CD4-positive, alpha-beta T cell treated with Interleukin-1 beta for 1 hour (primary cell): ENCODE measurements at places on chromosomes 7 and 10.

DNA sequence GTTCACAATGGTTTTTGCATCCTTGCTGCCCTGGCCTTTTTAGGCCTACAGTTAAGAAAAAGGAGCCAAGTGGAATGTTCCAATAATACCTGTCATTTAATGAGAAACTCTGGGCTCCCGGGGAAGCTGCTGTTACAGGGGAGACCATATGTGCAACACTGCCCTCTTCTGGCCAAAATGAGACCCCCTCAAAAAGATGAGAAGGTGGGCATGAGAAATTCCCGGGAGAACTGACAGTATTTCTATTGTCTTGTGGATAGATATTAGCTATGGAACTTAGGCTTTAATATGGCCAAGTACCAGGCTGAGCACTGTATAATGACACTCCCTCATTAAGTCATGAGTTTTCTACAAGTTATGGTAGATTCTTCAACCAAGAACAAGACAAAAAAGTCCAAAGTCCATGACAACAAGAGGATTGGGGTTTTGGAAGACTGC is 99.4 kb downstream of the CCDC3 start:
- peak; percentile 21 for DNase-seq

- no peak for DNase-seq
Measured at GRCh38 chr10:83214136-83214535, 925.2 kb upstream of the GHITM start.

- no peak for DNase-seq
Measured at GRCh38 chr7:133761443-133761842, 365.7 kb upstream of the LRGUK start.

DNA sequence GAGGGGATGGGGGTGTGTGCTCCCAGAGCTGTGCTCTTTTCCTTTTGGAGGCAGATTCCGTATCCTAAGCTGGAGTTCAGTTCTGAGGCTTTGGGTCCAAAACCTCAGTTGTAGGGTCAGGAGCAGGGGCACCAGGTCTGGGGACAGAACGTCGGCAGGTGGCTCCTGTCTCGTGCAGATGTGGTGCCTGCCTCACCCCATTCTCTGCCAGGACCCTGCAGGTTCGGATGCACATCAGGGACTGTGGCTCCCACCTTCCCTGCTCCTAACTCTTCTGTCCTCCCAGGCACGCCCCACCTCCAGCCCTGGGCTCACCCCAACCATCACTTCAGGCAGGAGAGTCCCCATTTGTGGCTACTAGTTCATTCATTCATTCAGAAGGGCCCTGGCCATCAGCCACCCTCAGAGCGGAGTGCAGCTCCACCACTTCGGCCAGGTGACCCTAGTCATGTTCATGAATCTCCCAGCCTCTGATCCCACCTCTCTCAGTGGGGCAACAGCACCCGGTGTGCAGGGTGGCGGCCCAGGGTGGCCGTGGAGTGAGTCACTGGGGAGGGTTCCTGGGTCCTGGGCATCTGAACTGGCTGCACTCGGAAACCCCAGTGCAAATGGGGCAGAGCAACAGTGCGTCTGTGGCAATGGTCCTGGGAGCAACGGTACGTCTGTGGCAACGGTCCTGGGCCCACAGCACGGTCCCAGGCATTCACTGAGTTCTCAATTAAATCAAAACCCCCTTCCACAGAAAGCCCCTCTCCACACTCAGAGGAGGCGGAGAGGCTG is 100.8 kb upstream of the FAM20C start:
- DNase-seq = no peak

GRCh38 chr10:61965703-61966395 is 64.3 kb downstream of the ARID5B start:
- DNase-seq = no peak

GRCh38 chr7:120241973-120242372 is 31.0 kb upstream of the KCND2 start:
- DNase-seq = no peak

DNA sequence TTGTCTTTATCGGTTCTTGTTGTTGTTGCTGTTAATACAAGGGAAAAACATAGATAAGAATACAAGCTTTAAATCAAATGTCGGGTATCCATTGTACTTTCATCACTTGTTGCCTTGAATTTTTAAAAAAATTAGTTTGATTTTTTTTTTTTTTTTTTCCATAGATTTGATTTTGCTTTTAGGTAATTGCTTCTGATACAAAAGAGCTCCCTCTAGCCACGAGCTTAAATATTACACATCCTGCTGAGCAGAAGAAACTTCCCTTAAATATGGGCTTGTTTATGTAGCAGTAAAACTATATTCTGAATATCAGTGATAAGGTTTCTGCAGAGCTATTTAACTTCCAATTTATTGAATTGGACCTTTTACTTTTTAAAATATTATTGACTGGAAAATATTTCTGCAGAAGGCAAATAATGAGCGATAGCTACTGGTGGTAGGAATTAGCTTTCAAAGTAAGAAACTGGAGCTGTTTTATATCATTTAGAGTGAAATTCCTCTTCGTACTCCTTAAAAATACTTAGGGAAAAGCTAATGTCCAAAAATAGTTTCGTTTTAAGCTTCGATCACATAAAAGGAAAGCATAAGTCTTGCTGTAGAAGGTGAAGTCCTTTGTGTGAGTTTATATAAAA is 216.9 kb downstream of the POLR1F start:
- DNase-seq = no peak

GRCh38 chr7:4244635-4245034 is 437.5 kb upstream of the FOXK1 start:
- no peak for DNase-seq

GRCh38 chr10:21511946-21512572 is 13.4 kb downstream of the SKIDA1 start:
- no peak for DNase-seq

GRCh38 chr7:157415486-157415885 is 78.7 kb downstream of the DNAJB6 start:
- DNase-seq = no peak

DNA sequence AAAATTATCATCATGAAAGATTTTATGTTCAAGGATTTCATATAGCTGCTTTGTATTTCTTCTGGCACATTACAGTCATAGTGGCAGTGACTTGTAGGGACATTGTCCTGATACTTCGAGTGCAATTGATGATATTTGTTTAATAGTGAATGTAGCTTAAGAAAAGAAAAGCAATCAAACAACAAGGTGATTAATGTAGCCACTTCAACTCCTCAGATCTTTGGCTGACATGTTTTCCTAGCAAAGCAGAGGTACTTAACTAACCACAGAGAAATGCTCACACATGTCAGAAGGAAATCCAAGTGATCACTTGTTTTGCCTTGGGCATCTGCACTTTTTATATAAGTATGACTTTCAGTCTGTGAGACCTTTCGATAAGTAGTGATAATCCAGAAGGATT is 470.3 kb downstream of the AUTS2 start:
- DNase-seq = no peak

GRCh38 chr7:139679731-139680594 is 97.8 kb downstream of the HIPK2 start:
- DNase-seq = no peak

GRCh38 chr7:76358011-76358480 is 745 bp downstream of the YWHAG start:
- DNase-seq = peak; percentile 40

GRCh38 chr7:116769546-116769945 is 92.8 kb upstream of the CAPZA2 start:
- no peak for DNase-seq

DNA sequence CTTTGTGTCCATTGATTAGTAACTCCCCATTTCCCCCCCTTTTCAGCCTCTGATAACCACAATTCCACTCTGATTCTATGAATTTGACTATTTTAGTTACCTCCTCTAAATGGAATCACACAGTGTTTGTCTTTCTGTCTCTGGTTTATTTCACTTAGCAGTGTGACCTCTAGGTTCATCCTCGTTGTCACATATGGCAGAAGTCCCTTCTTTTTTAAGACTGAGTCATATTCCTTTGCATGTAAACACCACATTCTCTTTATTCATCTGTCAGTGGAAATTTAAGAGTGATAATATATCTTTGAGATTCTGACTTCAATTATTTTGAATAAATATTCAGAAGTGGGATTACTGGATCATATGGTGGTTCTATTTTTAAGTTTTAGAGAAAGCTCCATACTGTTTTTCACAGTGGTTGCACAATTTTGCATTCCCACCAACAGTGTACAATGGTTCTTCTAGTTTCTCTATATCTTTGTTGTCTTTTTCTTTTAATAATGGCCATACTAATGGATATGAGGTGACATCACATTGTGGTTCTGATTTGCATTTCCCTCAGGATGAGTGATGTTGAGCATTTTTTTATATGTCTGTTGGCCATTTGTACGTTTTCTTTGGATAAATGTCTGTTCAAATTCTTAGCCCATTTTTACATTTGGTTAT is 126.1 kb upstream of the GRB10 start:
- no peak for DNase-seq

- no peak for DNase-seq
Measured at GRCh38 chr10:132806110-132806509, 20.2 kb upstream of the NKX6-2 start.

- DNase-seq = no peak
Measured at GRCh38 chr10:25063157-25063556, 46.7 kb downstream of the THNSL1 start.

DNA sequence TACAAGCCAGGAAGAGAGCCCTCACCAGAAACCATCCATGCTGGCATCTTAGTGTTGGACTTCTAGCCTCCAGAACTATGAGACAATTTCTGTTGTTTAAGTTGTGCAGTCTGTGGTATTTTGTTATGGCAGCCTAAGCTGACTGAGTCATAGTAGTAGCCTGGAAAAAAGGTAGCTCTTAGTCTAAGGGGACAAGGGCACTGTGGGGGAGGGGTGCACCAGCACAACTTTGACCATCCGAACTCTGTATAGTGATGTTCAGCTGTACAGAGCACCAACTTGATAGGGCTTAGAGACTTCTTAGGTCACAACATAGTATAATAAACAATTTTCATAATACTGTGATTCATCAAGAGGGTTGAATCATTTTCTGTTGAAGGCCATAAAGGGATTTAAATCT is 14.3 kb downstream of the EIF4EBP2 start:
- DNase-seq = no peak

- DNase-seq = no peak
Measured at GRCh38 chr7:151850491-151851124, 26.3 kb downstream of the PRKAG2 start.

- no peak for DNase-seq
Measured at GRCh38 chr7:147276783-147277370, 1160.3 kb downstream of the CNTNAP2 start.

DNA sequence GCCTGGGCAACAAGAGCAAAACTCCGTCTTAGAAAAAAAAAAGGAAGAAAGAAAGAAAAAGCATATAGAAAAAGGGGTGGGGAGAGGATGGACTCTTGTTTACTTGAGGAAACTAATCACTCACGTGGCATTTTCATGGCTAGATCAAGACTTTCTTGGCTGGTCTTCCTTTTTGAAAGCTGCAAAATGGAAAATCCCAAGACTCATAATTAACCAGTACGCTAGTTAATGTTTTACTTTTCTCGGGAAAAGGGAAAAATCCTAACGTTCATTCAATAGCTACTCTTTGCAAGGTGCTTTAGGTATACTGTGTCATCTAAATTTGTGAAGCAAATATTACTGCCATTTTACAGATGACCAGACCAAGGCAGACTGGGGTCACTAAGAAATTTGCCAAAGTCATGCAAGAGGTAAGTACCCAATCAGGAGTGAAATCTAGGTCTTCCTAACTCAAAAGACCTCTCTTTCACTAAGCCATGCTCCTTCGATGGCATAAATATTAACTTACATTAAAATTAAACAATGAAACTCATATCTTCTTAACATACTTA is 24.4 kb downstream of the NAPEPLD start:
- no peak for DNase-seq

- DNase-seq = no peak
Measured at GRCh38 chr7:93047514-93048099, 70.2 kb downstream of the SAMD9 start.
